RWPE2 (cell line): ENCODE measurements at places on chromosomes 2 and 18.

DNA sequence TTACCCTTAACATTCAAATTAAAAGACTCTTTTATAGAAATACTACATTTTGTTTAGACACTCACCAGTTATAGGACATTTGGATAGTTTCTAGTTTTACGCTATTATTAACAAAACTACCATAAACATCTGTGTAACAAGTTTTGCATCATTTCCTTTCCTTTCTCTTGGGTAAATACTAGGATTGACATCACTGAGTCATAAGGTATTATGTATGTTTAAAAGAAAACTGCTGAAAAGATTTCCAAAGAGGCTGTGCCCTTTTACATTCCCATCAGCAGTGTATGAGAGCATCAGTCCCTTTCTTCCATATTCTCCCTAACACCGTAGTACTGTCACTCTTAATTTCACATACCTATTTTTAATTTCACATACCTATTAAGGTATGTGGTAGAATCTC, 130.6 kb downstream of the USP34 start:
- DNase-seq, result no peak

- no peak for DNase-seq
These were observed 3.6 kb upstream of the TSPYL6 start for GRCh38 chr2:54259413-54260240.

DNA sequence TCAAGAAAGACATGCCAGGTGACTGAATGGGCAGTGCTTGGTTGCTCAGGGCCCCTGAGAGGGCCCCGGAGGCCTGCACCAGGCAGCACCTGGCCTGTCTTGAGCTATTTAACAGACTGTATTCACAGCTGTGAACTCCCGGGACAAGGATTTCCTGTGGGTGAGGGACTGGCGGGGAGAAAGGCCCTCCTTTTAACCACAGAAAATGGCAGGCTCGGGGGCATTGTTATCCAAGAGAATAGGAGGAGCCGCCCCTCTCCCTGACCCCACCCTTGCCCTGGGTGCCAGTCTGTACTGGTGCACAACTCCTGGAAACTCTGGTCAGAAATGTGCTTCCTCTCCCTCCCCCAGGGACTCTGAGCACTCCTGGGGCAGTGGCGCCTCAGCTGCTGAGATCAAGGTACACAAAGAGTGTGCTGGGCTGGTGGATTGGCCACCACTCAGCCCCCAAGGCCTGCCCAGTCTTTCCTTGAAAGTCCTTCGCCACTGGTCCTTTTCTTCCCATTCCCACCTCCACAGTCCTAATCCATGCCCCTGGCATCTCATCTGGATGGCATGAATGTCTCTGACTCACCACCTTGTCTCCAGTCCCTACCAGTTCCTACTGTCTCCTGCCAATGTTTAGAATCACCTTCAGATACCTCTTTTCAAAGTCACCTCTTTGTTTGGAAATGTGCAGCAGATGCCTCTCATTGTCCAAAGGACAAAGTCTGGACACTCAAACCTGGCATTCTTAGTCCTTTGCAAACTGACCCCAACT, 19.6 kb upstream of the EPAS1 start:
- no peak for DNase-seq

DNA sequence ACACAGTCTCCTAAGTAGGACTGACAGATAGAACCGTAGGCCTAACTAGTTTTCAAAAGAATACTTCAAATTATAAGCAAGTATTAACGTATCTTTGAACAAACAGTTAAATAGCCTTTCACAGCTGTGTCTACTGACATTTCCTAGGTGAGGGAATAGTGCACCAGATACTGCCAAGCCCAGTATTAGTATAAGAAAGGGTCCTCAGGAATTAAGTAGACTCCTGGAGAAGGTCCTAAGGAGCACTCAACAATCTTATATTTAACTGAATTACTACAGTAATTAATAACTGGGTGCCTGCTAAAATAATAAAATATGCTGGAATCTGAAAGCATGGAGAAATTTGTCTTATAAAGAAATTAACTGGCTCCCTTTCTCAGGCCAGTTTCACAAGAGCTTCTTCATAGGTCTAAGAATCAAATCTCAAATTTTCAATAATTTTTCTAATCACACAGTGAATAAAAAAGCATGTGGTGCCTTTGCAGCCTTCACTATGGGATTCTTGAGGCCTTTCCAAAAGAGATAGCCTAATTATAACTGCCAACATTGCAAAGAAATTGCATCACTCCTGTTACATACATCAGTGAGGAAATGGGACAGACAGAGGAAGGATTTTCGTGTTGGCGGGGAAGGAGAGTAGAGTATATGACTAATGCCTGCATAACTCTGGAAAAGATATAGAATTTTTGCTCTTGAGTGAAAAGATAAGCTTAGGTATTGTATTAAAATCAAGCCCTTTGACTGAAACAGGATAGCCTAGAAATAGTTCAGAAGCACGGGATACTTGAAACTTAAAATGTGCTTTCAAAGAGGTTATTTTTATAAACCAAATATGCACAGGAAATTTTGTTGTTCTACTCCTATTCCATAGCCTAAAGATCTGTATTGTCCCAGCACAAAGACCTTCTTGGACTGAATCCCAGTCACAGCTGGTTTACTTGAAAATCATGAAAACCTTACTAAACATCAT, 228.6 kb upstream of the STK17B start:
- DNase-seq, result peak; percentile 50

DNA sequence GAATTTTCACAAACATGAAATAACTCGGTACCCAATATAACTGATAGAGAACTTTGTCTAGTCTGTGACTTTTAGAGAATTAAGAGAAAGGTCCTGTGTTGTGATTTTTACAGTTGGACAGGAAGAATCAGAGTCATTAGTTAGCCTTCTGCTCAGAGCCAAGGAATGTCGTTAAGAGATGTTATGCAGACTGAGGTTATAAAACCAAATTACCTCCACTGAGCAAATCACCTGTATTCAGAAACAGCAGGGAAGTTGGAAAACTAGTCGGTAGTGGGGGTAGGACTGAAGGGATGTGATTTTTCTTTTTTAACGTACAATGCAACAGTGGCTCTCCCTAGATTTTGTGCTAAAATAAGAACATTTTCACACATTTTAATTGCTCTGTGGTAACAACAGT, 18.5 kb downstream of the TANK start:
- DNase-seq, result no peak

- DNase-seq, result no peak
These were observed 20.6 kb downstream of the PDE1A start for GRCh38 chr2:182406221-182406620.

DNA sequence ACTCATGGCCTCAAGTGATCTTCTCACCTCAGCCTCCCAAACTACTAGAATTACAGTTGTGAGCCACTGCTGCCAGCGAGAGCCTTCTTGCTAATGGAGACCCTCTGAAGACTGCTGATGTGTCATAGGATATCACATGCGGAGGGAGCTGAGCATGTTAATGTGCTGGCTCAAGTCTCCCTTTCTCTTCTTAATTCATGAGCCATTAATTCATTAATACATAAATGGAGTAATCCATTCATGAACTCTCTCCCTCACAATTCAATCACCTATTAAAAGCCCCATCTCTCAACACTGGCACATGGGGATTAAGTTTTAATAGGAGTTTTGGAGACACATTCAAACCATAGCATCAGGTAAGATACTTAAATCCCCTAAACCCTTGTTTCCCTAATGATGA, 54.8 kb downstream of the SYT4 start:
- DNase-seq, result no peak

DNA sequence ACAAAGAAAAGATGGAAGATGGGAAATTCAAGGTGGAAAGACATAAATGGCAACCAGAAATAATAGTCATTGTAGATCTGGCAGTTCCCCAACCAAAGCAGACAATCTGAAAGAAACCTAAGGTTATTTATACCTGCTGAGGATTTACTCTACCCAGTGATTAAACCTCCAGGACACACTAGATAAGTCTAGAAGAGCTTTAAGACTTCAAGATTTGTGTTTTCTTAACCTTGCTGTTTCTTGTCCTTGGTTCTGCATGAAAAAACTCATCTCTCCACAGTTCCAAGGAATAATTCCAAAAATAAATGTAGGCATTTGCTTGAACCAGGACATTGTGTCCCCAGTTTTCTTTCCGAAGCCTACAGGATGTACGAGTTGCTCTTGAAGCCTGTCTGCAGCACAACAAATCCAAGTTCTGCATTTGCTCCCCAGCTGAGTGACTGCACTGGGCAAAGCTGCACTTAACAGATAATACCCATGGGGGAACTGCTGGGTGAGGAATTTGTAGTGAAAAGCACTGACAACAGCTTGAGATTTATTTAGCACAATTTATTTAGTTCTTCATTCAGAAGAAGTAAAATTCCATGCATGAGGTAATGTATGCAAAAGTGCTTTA, 19.8 kb downstream of the DTNA start:
- no peak for DNase-seq

DNA sequence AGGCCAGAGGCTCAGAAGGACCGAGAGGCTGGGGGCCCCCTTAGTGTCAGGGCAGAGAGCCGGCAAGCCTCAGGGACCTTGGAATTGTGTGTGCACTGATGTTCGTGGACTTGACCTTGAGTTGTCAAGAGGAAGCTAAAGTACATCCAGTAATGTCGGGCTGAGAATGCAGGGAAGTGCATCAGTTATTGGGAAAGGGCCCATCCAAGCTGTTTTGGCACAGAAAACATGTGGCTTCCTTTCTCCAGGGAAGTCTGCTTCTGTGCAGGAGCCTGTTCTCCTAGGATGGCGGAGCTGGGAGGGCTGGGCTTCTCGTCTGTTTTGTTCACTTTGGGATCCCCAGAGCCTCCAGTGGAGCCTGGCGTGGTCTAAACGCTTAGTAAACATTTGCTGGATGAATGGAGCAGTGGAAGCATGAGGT, 23.7 kb downstream of the ATOH8 start:
- DNase-seq, result no peak

DNA sequence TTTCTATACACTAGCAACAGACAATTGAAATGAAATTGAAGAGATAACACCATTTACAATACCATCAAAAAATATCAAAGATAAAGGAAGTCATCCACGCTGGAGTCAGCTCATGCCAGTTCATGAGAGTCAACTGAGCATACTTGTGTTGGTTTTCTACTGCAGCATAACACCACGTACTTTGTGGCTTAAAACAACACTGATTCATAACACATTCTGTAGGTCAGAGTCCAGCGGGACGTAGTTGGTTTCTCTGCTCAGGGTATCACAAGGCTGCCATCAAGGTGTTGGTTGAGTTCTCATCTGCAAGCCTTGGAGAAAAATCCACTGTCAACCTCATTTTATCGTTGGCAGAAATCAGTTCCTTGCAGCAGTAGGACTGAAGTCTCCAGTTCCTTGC, 84.2 kb downstream of the TEX51 start:
- DNase-seq, result no peak

DNA sequence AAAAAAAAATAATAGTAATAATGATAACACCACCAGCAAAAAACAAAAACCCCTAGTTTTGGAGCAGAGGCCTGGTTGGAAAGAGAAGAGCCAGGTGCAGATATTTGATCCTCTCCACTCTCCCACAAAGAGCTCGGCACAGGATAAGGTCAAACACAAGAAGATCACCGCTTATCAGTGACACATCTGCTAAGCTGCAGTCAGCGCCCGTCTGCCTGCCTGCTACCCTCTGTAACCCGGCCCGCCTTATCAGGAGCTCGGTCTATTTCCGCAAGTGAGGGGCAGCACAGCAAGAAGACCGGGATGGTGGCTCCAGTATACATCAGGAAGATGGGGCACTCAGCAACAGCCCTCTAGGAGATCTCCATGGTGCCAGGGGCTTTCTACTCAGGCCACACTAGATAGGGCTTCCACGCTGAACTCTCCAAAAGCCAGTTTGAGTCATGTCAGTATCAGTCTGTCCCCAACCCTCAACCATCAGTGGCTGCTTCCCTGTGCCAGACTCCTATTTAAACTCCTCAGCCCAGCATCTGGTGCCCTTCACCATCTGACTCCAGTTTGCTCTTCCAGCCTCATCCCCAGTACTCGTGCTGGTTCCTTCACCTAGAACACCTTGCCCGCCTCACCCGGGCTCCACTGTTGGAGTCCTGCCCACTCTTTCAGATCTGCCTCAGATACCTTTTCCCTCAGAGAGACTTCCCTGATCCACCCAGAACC, 67.3 kb upstream of the PPP1CB start:
- DNase-seq, result no peak

GRCh38 chr2:136582628-136583205, 182.6 kb upstream of the THSD7B start:
- DNase-seq, result no peak

- no peak for DNase-seq
These were observed 548.6 kb downstream of the LRRTM4 start for GRCh38 chr2:76973610-76974009.

GRCh38 chr2:48583961-48584360, 33.7 kb upstream of the GTF2A1L start:
- no peak for DNase-seq

DNA sequence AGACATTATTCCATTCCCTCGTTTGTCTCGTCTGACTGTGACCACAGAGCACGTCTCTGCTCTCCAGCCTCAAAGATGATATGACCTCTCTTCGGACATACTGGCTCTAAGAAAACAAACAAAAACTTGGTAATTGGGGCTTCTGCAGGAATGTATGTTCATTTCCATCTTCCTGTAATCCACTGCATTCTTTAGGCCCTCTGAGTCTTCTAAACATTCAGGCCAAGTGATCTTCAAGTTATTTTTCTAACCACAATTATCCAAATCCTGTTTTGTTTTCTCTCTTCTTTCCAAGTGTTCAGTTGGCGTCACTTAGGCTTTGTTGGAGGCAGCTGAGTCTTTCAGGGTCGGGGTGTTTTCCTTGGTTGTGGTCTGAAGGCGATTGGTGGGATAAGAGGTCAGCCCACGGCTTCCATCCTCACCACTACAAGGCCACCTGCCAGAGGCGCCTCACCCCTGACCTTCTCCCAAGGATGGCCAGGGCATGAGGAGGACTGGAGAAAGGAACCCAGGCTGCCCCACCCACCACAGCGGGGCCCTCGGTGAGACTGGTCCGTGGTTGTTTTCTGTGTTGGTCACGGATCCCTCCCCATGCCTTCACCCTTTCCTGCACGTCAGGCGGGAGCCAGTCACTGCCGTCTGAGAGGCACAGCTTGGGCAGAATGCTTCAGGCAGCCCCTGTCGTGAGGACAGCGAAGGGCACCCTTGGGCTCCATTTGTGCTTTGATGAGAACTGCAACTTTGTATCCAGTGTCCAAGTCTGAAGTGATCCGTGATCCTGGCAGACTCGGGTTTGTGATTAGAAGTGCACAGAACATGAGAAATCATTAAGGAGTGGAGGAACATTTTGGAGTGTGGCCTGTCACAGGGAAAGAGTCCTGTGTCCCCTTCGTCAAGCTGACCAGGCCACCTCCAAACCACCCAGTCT, 88.6 kb upstream of the FHL2 start:
- no peak for DNase-seq

DNA sequence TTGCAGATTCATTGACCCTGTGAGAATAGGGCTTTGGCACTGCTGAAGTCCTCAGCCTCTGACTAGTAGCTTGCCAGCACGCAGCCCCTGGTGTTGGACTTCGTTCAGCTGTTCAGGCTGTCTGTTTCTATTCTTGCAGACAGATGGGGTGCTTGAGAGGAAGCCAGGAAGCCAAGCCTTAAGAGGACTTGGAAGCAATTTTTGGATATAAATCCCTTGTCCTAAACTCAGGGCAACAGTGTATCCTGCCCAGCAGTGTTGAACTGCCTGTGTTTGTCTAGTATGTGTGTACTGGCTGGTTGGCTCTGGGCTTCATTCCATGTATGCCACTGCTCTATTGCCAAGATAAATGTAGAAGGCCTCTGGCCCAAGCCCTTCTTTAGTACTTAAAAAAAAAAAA, 108.6 kb downstream of the COMMD1 start:
- DNase-seq, result no peak

- DNase-seq, result no peak
These were observed 249.3 kb upstream of the FSHR start for GRCh38 chr2:49403637-49404036.

GRCh38 chr2:230360028-230360427, 33.0 kb downstream of the SP140L start:
- no peak for DNase-seq
